ENCODE measurements at places on chromosomes 2 and 18.

DNA sequence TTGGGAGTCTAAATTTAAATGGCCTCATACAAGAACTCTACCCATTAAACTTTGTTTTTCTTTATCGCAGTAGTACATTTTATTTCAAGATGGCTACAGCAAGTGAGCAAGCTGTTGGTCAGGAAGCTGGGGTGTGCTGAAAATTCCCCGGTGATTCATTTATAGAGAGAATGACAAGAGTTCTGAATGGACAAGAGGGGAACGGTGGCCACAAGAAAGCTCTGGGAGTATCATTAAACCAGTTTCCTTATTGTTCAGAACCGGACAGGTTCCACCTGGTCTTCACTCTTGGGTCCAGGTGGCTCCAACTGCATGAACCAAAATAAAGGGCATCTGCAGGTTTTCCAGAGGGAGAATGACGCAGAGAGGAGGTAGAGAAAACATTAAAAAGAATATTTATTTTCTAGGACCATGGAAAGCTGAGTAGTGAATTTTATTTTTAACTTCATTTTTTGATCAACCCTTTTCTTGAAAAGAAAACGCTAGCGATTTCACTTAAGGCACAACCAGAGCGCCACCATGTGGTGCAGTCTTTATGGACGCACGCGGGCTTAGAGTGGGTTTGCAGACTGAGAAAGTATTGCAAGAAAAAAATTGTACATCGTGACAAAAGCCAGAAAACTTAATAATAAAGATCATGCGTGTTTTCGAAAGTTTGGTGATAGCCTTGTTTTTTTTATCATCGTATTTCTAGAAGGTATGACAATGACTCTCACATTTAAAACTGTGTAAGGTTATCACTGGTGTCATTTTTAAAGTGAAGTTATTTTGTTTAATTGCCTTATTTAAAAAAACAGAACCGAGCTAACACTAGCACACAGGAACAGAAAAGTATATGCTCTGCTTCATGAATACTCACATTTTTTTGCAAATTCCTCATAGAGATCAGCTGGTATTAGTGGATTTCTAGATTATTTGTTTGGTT, 97.9 kb upstream of the NOL4 start:
- DNase-seq, result no peak

DNA sequence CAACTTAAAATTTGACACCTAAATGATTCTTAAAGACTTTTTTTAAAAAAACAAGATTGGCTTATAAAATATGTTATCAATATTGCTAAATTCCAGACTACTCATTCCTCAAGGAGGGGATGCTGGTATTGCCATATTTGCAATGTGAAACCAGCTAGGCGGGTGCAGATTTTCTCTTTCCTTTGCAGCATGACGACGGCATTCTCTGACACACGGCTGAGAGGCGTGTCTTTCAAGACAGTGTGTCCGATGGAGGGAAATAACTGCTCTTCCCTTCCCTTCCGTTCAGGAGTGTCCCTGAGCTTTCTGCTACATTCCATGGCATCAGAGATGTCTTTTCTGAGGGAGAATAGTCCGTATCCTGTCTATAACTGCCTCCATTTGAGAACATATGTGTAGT, 38.2 kb upstream of the CNGA3 start:
- no peak for DNase-seq

DNA sequence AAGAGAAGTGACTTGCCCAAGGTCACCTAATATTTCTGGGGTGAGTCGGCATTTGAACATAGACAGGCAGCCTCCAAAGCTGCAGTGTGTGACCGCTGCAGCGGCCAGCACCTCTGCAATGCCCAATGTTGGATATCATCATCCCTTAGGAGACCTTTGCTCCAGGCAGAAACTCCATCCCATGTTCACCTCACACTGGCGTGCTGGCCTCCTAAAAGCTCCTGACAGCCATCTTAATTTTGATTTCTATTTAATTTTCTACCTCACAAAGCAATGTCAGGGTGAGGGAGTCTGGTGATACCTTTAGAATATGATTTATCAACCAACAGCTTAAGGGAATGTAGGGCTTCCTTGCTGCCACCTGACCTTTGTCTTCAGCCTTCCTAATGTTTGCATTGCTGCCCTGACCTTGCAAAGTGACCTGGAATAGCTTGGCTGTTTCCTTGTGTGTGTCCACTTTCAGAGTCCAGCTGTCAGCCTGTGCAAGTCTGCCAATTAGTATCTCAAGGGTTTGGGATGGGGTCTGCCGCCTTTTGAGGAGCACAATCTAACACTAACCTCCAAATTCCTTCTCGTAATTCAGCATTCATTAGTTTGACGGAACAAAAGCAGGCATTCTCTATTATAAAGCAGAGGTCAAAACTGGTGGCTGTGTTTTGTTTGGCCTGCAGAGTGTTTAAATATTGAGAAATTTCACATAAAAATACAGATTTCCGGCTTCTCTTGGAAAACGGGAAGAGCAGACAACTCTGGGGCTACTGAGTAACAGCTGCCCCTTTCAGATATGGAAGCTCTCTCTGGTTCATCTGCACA, 127.6 kb downstream of the PLEKHM3 start:
- no peak for DNase-seq

- no peak for DNase-seq
These were observed 1.6 kb downstream of the PKDCC start for GRCh38 chr2:42049221-42050009.

DNA sequence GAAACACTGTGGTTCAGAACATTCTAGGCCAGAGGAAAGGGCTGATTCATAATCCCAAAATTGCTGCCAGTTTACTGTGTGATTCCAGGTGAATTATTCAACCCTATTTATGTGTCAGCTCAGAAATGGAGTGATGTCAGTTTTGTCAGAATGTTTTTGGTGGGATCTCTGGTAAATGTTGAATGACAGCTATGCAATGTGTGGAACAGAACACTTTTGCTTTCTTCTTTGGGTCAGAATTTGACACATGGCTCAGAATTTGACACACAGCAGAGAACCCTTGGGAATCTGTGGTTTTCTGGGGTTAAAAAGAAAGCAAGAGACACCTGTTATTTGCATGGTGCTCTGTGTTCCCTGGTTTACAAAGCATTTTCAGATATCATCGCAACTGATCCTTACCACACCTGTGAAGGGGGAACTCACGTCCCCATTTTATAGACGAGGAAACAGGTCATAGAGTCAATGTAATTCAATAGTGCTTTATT, 1.6 kb upstream of the MTA3 start:
- DNase-seq, result no peak

GRCh38 chr2:85458601-85459563, 40.4 kb downstream of the SH2D6 start:
- DNase-seq, result no peak

- peak; percentile 78 for DNase-seq
These were observed 354.9 kb downstream of the PTPRM start for GRCh38 chr18:7921938-7922587.

DNA sequence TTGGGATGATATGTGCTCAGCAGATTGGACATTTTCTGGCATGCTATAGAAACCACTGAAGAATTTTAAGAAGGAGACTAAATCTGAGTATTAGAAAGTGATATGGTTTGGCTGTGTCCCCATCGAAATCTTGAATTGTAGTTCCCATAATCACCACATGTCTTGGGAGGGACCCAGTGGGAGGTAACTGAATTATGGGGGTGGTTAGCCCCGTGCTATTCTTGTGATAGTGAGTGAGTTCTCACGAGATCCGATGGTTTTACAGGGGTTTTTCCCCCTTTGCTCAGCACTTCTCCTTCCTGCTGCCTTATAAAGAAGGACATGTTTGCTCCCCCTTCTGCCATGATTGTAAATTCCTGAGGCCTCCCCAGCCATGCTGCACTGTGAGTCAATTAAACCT, 535.9 kb upstream of the VRK2 start:
- no peak for DNase-seq

DNA sequence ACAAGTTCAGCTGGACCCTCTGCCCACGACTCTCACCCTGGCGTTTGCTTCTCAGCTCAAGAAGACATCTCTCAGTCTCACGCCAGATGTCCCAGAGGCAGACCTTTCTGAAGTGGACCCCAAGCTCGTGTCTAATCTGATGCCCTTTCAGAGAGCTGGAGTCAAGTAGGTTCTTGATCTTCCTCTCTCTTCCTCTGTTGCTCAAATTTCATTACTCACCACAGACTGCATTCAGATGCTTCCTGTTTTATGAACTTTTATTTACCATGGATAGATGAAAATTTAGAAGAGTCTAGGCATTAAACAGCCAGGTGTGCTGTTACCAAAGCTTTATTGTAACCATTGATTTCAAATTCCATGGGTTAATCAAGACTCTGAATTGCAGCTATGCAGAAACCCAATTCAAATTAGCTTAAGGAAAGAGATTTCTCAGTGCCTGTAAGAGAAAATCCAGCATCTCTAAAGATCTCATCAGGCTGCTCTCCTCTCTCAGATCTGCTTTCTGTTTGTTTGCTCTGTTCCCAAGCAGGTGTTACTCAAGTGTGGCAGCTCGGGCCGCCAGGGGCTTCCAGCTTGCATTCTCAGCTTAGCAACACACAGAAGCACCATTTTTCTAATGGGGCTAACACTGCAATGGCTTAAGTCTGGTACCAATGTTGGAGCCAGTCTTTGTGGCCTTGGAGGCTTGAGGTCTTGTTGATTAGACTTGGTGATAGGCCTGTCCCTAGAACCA, 16.5 kb downstream of the SMARCAL1 start:
- no peak for DNase-seq

DNA sequence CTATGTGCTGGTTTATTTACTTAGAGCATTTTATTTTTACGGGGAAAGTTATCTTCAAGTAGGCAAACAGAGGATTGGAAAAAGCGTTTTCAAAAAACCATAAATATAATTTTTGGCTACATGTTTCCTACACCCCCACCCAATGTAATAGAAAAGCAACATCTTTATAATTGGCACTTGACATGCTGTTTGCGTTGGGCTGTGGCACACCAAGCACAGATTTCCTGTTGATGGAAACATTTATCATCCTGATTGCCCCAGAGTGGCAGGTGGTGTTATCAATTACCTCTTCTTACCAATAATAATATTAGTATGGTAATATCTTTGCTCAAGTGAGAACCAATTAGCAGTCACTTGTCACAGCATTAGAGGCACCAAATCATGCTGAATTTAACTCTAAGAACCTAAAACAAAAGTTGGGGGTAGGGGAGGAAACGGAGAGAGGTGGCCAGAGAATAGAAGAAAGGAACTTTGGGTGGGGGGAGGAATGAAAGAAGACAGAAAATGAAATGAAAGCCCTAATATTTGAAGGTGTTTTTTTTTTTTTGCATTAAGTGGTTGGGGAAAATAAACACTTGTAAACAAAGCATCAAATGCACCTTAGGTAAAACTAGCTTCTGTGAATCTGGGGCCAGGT, 3.8 kb upstream of the SALL3 start:
- DNase-seq, result no peak

GRCh38 chr18:7958897-7959146, 391.7 kb downstream of the PTPRM start:
- no peak for DNase-seq

Measured in EL (cell line).